ENCODE measurements at places on chromosomes 5 and 9. TPM values are rescaled to one million over a fixed set of nuclear protein-coding genes. Genes with fewer than 3 reads are reported as not detected.

DNA sequence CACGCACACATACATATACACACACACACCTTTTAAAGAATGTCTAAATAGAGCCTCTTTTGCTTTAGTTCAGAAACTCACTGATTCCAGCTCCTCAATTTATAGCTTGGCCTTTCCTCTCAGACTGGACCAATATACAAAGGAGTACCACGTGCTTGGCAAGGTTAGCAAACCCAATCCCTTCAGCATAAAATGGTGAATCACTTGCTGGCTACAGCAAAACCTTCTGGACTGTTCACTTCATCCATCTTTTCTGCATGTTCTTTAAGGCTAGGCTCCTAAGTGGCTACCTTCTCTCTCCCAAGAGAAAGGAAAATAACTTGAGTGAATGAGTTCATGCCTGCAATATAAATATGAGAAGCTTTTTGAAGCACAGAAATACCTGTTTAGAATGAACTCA, 109.7 kb downstream of the LPAR1 start:
- DNase-seq = no peak

DNA sequence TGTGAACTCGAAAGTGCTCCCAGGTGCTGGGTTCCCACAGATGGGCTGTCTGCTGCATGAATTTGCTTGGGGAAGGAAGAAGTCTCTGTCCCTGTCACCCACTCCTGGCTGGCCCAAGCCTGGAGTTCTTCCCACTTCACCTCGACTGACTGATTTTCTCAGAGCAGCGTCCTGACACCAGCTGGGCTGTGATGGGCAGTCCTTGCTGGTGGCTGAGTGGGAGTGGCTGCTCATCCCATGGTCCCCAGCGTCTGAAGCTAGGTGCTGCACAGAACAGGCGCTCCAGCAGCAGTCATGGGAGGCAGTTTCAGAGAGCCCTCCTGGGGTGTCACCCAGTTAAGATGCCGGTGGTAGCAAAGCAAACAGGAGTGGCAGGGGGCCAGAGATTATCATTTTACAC, 10.1 kb upstream of the NEURL1B start:
- no peak for DNase-seq

DNA sequence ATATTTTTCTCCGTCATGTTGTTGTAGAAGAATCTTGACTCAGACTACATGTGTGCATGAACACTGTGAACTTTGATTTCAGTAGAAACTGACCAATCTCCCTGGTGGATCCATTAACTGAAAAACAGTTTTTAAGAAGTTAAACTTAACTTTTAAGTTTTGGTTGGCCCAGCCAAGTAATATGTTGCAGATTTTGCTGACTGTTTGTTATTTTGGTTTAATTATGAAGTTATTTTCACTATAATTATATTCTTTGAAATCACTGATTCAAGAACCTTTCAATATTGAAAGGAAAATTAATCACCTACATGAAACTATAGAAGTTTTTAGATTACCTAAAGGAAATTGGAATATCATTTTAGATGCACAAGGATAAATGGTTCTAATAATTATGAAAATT, 373.6 kb upstream of the COX7C start:
- DNase-seq = no peak

DNA sequence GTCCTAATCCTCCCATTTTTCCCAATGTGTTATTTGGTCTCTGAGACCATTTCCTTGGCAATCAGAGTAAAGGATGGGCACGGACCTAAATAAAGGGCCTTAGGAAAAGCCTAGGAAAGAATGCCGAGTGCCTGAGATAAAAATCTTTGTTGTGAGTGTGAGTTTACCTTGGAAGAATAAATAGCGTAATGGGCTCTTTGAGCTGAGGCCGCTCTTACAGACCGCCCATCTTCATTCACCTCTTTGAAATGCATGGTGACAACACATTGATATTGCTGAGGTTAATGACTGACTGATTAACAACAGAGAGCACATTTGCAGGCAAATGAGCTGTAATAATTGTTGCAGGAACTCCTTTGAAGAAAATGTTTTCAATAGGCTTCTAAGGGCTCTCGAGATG, 1967.1 kb upstream of the WWC1 start:
- no peak for DNase-seq

DNA sequence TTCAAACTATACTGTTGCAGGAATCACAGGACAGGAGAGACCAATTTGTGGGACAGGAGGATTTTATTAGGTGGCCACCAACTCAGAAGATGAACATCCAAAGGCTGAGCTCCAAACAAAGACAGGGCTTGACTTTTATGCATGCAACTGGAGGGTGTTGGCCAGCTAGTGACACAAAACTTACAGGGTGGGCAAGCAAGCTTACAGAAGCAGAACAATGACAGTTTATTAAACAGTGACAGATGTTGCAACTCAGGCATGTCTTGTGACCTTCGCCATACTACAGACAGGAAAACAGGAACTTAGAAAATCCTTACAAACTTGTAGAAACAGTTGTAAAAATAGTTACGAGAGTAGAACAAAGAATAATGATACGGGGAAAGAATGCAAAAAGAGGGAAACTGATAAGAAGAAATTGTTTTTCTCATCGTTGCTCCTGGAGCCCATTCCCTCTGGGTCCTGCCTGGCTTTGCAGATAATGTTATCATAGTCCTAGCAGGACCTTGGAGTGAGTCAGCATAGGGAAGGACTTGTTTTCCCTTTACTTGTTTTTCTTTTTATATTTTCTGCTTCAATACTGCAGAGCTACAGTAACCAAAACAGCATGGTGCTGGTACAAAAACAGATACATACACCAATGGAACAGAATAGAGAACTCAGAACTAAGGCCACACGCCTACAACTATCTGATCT, 2083.0 kb upstream of the ACO1 start:
- DNase-seq = no peak

GRCh38 chr9:128406848-128407391, 13.7 kb upstream of the CERCAM start:
- DNase-seq = no peak

- DNase-seq = no peak
These were observed 32.5 kb upstream of the TIFAB start for GRCh38 chr5:135484674-135485086.

DNA sequence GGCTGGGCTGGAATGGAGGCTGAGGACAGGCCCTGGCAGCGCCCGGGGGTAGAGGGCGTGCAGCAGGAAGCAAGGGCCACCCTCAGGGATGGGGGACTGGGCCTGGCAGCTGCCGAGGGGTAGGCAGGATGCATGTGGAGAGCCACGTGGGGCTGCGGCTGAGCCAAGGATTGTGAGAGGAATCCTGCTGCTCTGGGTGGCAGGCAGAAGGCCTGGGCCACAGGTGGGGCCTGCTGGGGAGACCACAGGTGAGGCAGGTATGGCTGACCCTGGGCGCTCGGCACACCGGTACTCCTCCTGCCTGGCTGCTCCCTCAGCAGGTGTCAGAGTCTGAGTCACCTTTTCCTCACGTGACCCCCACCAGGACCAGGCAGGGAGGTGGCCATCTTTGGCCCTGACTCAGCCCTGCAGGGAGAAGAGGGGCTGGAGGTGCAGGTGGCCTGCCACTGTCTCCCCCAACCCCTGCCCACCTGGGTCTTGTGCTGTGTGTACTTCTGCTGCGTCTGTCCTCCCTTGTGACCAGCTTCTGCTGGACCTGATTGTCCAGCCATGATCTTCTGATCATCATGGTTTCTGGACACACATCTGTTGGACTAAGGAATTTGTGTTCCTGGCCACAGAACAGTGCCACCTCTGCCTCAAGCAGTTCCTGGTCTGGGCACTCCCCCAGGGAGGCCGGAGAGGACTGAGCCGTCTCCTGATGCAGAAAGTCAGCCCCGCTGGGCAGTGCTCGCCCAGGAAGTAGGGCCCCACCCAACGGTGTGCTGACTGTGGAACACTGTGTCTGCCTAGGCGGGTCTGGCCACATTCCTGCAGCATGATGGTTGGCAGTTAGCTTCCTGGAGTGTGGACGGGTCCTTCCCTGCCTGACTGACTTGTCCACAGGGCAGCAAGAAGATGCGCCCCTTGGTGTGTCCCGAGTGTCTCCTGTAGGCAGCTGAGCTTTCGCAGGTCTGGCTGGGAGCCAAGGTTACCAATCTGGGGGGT, 6.4 kb downstream of the ARRDC1 start:
- no peak for DNase-seq

GRCh38 chr9:21080793-21081192, 3.1 kb upstream of the IFNB1 start:
- no peak for DNase-seq

DNA sequence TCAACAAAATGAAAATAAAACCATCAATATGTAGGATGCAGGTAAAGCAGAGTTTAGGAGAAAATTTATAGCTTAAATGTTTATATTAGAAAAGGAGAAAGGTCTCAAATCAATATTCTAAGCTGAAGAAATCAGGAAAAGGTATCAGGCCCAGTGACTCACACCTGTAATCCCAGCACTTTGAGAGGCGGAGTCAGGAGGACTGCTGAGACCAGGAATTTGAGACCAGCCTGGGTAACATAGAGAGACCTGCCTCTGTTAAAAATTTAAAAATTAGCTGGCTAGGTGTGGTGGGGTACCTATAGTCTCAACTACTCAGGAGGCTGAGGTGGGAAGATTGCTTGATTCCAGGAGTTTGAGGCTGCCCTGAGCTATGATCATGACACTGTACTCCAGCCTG, 32.2 kb downstream of the CCDC69 start:
- DNase-seq = no peak

GRCh38 chr9:129414377-129414992, 206.4 kb downstream of the C9orf50 start:
- peak; percentile 22 for DNase-seq

GRCh38 chr9:98228392-98229089, 26.9 kb downstream of the TBC1D2 start:
- DNase-seq = no peak

GRCh38 chr9:81591791-81592190, 97.6 kb downstream of the TLE1 start:
- DNase-seq = no peak

DNA sequence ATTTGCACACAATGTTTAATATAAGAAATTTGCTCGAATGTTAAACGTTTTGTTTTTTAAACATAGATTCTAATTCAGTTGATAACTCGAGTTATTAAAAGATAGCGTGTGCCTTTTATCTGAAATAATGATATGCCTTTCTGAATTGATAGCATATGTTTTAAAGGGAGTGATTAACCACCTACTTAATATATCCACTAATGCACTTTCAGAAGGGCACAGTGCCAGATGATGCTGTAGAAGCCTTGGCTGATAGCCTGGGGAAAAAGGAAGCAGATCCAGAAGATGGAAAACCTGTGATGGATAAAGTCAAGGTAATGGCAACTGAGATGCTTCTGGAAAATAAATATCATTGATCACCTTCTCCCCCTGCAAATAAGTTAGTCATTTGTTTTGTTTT, 53.9 kb downstream of the ERAP1 start:
- DNase-seq = no peak

GRCh38 chr5:92504346-92504745, 1076.7 kb downstream of the NR2F1-AS1 start:
- DNase-seq = no peak

DNA sequence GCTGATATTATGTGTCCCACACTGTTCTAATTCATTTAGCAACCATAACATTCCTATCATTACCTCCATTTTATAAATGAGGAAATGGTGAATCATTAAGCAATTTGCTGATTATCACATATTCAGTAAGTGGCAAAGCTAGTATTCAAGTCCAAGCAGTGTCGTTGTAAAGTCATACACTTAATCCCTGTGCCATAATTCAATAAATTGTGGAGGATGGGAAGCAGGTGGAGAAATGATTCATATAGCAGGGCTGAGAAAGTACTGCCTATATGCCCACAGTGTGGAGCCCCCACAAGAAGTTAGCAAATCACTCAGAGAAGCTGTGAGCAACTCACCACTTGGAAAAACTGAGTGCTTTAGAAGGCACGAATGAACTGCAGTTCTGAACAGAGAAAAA, 691.0 kb downstream of the PTPRD start:
- no peak for DNase-seq

- DNase-seq = no peak
These were observed 128.4 kb upstream of the DMRT1 start for GRCh38 chr9:713091-713490.

- no peak for DNase-seq
These were observed 1982.4 kb downstream of the EFNA5 start for GRCh38 chr5:105688227-105688792.

- DNase-seq = no peak
These were observed at the start of gene OMD for GRCh38 chr9:92424340-92424739. TSS of gene OMD (minus strand) at chr9:92424471. CDS start at chr9:92417558, 6,913 bp downstream.

DNA sequence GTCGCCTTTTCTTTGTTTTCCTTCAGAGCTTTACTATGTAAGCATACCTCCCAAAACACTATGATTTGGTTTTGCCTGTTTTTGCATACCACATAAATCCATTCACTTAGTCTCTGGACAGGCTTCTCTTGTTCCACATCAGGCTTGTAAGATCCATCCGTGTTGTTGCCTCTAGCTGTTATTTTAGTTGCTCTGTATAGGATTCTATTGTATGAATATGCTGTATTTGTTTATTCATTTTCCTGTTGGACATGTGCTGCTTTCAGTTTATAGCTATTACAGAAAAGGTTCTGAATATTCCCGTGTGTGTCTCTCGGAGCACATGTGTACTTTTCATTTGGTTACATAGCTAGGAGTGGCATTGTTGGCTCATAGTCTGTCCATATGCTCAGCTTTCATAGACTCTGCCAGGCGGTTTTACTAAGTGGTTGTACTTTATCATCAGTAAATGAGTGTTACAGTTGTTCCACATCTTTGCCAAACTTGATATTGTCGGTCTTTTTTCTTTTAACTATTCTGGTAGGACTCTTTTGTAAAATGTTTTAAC, 41.8 kb downstream of the NUP214 start:
- DNase-seq = no peak

GRCh38 chr5:113807427-113807991, 294.0 kb downstream of the YTHDC2 start:
- no peak for DNase-seq

GRCh38 chr5:142977363-142978051, 207.3 kb downstream of the ARHGAP26 start:
- peak; percentile 55 for DNase-seq

DNA sequence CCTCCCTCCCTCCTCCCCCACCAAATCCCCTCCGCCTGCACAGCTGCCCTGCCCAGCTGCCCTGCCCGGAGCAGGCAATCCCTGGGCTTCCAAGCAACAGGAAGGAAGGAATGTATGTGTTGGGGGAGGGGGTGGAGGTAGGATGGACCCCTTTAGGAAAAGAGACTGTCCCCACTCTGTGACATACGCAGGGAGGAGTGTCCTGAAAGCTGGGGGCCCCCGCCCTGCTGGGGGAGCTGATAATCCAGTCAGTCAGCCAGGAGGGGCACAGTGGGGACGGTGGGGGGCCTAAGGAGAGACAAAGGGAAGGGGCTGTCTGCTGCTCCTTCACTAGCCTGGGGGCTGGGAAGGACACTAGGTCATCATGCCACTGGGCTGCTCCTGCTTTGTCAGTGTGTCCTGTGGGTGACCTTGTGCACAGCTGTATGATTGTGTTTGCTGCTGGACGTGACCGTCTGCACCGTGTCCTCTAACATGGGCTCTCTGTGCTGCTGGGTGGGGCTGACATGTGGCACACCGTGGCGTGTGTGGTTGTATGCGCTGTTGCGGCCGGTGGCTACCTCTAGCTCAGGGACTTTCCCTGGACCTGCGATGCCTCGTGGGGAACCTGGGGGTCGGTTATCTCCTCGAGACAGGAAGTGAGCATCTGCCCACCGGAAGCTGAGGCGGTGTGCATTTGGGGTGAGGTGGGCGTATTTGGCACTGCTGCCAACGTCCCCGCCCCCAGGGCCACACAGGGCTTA, 3.0 kb downstream of the N4BP3 start:
- DNase-seq = peak; percentile 54

The MLANA gene
- total RNA-seq = not detected

The EIF4E1B gene
- not detected for total RNA-seq

The GRXCR2 gene
- not detected for total RNA-seq

The ATP6V0E1 gene
- total RNA-seq = 149 TPM

The PRSS3 gene
- not detected for total RNA-seq

The ADAMTS16 gene
- not detected for total RNA-seq

The GCNT4 gene
- 0.67 TPM for total RNA-seq

The CD74 gene
- 444 TPM for total RNA-seq

The GTF3C4 gene
- 19.3 TPM for total RNA-seq
